GM13976 (cell line): ENCODE measurements at places on chromosomes 13 and 19.

DNA sequence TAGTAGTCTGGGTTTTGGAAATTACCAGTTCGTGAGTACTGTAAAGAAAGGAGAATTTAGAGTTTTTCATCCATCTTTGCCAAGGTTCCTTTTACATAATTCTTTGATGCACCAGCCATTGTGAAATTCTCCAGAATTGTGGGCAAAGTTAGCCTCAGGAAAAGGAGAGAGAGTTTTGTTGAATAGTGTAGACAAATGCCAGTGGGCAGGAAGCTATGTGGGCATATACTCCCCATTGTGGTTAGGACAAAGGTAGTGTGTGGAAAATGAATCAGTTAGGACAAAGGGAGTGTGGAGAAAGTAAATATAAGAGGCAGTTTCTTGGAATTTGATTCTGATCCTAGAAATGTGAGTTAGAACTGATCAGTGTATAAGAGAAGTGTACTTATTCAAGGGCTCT is 67.9 kb downstream of the PCCA start:
- no peak for DNase-seq

- DNase-seq = no peak
These were observed 28.0 kb upstream of the RB1 start for GRCh38 chr13:48275507-48275906.

GRCh38 chr13:70505809-70506208 is 397.6 kb upstream of the KLHL1 start:
- DNase-seq = no peak

DNA sequence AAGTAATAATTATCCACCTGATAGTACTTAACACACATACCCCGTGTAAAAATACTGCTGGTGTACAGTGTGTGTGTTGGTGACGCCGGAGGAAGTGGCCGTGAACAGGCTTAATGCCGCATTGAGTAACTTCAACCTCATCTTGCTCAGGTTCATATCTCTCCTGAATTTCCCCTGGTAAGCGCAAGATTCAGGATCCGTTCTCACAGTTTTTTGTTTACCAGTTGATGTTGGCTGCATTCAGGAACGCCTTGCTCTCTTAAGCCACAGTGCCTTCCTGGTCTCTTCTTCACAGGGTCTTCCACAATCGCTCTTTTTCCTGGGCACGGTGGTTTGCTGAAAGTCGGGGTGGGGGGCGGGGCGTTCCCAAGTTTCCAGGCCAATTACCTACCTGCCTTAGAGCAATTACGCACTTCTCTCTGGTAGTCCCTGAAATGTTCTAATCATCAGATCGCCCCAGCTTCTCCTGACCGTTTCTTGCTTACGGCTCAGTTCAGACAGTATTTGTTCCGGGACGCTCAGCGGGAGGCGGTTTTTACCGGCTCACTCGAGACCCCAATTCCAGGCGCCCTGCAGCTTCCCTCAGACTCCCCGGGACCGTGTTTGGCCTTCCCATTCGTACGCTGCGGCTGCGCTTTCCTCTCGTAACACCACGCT is 706 bp upstream of the DNAJC3 start:
- DNase-seq = no peak

- DNase-seq = no peak
These were observed 5.6 kb upstream of the RAB8A start for GRCh38 chr19:16106121-16106520.

DNA sequence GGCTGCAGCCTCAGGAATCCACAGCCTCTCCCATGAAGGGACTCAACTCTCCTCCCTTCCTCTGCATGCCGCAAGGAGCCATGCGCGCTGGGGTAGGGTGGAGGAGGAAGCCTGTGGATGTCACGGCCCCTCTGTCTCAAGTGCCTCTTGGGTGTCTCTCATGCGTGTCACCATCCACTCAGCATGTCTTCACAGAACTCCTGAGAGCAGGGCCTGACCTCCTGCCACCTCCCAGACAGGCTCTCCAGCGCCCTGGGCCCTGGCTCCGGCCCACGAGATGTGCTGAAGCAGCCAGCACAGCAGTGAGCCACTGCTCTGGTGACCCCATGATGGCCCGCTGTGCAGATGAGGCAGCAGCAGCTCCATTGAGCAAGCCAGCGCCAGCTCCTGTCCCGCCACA is 25.9 kb upstream of the SPACA7 start:
- DNase-seq = no peak

GRCh38 chr13:113786262-113786841 is 27.3 kb downstream of the TMEM255B start:
- DNase-seq = no peak

DNA sequence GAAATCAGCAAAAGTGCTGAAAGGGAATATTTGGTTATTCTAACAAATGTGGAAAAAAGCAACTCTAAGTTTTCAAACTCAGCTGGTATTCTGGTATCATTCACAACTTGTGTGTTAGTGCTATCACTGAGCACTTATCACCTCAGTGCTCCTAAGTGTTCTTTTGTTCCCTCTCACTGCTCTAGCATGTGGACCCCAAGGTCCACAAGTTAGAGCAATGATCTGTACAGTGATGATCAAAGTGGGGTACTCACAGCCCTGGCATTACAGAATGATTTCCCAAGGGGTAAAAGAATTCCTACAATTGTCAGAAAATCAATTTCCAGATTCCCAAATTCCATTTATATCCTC is 575.0 kb downstream of the DIAPH3 start:
- no peak for DNase-seq

GRCh38 chr13:51689663-51689996 is 105.4 kb downstream of the WDFY2 start:
- DNase-seq = no peak

- no peak for DNase-seq
These were observed 85.3 kb upstream of the RAP2A start for GRCh38 chr13:97348569-97349100.

- DNase-seq = peak; percentile 60
These were observed 1.8 kb downstream of the PTGER1 start for GRCh38 chr19:14473073-14473977.

- DNase-seq = no peak
These were observed 523.2 kb downstream of the KLF12 start for GRCh38 chr13:73610799-73611592.

GRCh38 chr19:5623397-5624017 is 624 bp downstream of the SAFB start:
- DNase-seq = no peak

GRCh38 chr19:54011507-54012211 is 20.2 kb downstream of the CACNG6 start:
- DNase-seq = no peak

DNA sequence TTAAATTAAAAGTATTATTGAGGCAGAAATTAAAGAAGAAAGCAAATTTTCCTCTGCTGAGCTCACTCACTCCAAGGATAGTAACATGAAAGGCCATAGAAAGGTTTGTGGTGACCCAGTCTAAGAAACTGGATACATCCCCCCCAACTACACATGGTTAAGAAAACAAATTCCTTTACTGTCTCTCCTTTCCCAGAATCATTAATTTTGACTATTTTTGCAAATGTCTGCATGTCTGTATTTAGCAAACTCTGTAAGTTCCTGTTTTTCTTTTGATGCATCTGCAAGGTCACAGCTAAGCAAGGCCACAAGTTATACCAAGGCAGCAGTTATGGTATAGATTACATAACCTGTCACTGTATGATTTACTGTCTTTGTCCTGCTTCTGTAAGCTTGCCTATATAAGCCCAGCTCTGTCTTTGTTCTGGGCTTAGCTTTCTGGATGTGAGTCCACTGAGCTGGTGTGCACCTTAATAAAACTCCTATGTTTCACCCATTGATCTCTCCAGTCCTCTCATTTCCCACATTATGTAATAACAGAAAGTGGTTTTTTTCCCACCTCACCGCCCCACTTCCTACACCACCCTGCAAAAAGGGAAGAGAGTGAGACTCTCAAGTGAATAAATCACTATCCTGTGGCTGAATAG is 8.5 kb upstream of the ZNF83 start:
- no peak for DNase-seq
